ENCODE measurements at places on chromosomes 16 and 17. TPM values are rescaled to one million over a fixed set of nuclear protein-coding genes. Genes with fewer than 3 reads are reported as not detected.

CCR7 gene
- polyA plus RNA-seq: 286 TPM

ACTG1 gene
- polyA plus RNA-seq: 1,950 TPM

CCDC43 gene
- polyA plus RNA-seq: 13.0 TPM

OTOA gene
- polyA plus RNA-seq: not detected

ATP2A3 gene
- 105 TPM for polyA plus RNA-seq

CDH3 gene
- 0.14 TPM for polyA plus RNA-seq

TBC1D3C gene
- polyA plus RNA-seq: not detected

KRT25 gene
- not detected for polyA plus RNA-seq

SHPK gene
- polyA plus RNA-seq: 6.9 TPM

C16orf78 gene
- polyA plus RNA-seq: not detected

NPIPA2 gene
- polyA plus RNA-seq: not detected

GSE1 gene
- 5.5 TPM for polyA plus RNA-seq

JPH3 gene
- not detected for polyA plus RNA-seq

DNA sequence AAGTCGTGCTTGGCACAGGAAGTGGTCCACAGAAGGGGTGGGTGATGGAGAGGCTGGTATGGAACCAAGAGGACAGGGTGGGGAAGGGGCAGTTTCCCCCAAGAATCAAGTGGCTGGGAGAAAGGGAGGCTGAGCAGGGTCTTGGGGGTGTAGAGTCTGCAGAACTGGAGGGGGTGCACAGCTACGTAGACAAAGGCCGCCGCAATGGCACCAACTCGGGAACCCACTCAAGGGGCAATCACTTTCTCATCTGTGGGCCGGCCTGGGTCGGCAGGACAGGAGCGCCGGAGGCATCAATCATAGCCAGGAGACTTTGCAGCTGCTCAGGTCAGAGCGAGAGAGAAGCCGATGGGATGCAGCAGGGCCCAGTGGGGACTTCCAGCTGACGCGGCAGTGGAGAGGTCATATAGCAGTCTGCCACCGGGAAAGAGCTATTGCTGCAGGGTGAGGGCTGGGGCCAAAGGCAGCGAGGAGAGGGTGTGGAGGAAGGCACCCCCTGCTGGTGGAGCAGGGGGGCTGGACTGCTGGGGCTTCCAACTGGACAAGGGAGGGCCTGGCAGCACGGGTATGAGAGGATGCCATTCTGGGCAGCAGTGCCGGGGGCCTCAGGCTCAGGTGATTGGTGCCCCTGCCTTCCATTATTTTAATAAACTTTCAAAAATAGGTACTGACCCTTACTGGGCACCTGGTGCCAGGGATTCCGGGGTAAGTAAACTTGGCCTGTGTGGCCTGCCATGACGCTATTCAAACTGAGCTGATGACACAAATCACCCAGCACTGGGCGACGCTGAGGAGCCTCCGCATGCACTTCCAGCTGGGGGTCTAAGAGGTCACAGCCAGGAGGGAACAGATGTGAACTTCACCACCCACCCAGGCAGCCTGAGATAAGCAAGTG, 52.5 kb upstream of the MTSS2 start:
- DNase-seq: no peak

GRCh38 chr16:67856927-67857546, 9.5 kb upstream of the CENPT start:
- DNase-seq: no peak

GRCh38 chr16:66207139-66207882, 159.2 kb upstream of the CDH5 start:
- no peak for DNase-seq

DNA sequence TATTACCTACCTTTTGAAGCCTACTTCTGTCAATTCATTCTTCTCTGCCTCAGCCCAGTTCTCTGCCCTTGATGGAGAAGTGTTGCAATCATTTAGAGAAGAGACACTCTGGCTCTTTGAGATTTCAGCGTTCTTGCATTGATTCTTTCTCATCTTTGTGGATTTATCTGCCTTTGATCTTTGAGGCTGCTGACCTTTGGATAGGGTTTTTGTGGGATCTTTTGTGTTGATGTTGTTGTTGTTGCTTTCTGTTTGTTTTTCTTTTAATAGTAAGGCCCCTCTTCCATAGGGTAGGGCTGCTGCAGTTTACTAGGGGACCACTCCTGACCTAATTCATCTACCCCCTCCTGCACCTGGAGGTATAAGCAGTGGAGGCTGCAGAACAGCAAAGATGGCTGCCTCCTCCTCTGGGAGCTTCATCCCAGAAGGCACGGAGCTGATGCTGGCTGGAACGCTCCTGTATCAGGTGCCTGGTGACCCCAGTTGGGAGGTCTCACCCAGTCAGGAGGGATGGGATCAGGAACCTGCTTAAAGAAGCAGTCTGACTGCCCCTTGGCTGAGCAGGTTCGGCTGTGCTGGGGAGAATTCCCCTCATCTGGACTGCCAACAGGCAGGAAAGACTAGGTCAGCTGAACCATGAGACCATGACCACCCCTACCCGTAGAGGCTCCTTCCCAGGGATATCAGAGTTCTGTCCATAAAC, 28.0 kb downstream of the NFATC3 start:
- no peak for DNase-seq

DNA sequence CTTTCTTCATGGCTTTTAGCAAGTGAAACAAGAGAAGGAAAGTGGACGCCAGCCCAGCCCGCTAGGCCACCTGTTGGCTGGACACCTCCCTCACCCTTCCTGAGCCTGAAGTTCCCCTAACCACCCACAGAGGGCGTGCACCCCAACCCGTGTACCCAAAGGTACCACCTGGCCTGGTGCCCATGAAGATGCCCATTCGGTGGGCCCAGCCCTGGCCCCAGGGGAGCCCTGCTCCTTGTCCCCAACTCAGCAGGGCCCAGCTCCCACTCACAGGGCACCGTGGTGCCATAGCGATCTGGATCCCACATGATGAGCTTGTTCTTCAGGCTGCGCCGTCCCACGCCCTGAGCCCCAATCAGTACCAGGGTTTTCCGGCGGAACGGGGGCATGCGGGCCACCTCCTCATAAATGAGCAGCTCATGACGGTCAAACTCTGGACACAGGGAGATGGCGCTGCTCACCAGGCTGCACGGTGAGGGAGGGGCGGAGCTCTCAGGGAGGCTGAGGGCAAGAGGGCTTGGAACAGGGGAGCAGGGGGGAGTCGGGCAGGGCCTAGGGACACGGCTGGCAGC, 26.8 kb downstream of the MPP2 start:
- no peak for DNase-seq

DNA sequence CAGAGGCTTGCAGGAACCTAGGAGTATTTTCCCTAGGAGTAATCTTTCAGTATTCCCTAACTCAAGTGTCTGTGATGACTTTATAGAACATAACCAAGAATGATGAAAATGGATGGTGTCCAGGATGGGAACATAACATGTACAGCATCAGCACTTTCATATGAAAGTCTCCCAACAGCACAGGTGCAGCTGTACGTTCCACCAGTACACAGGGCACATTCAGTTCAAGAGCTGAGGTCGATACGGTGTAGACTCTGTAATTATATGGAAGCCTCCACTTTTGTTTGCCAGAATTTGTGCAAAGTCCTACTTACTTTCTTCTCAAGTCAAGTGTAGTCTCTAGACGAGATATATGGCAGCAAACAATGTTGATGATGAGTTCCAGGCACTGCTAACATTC, 46.2 kb upstream of the CRYM start:
- no peak for DNase-seq

DNA sequence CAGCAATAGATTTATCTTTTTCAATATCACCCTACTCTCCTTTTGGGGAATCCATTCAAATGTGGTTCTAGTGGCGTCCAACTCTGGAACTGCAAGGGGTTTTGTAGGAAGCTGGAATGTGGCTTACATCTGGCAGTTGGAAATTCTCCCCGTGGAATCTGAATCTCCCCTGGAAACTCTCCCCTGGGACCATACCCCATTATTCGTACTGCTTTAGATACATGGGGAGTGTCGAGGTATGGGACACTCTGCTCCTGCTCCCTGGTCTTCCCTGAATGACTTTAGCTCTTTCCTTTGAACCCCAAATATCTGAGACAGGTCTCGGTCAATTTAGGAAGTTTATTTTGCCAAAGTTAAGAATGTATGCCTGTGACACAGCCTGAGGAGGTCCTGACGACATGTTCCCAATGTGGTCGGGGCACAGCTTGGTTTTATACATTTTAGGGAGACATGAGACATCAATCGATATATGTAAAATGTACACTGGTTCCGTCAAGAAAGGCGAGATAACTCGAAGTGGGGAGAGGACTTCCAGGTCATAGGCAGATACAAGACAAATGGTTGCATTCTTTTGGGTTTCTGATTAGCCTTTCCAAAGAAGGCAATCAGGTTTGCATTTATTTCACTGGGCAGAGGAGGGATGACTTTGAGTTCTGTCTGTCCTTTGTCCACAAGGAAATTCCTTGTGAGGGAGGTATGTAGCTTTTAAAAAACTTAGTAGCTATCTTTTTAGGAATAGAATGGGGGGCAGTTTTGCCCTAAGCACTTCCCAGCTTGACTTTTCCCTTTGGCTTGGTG, 89.1 kb upstream of the CORO6 start:
- no peak for DNase-seq

- no peak for DNase-seq
Measured at GRCh38 chr17:29162909-29163341, 17.3 kb downstream of the MYO18A start.

GRCh38 chr17:2724784-2725164, 13.2 kb upstream of the CLUH start:
- DNase-seq: no peak

DNA sequence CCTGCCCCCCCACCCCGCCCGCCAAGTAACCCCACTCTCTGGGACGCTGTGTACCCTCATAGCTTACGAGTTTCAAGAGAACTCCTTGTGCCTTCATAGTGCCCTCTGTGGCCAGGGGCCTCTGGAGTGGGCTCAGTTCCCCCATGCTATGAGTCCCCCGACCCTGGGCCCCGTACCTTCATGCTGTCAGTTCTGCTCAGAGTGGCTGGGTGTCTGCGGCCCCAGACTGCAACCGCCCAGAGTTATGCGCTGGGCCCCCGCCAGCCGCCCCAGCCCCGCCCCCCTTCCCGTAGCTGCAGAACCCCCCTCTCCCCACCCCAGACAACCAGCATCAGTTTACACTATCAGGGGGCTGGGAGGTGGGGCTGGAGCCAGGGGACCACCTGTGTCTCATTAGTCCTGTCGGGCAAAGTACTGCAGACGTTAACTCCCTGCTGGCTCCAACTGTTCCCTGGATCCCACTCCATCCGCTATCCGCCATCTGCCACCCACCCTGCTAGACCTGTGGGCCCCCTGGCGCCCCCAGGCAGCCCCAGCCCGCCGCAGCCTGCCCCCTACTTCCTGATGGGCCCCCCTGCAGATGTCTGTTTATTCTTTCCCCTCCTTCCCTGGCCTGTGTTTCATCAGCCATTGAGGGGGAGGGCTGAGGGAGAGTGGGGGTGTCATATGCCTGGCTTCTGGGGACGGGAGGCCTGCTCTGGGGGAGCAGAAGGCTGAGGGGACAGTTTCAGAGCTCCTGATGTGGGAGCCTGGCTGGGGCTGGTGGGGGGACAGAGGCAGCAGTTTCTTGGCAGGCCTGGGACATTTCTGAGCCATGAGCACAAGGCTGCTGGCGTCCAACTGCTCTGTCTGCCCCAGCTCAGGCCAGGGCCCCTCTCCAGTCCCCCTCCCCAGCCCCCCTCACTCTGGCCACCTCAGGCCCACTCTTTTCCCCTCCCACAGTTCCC, at the start of gene MFAP4:
MFAP4 (minus strand) TSS at position 217 of the 947 bp plus-strand sequence; CDS start at position 182, 35 bp downstream.
- DNase-seq: no peak

DNA sequence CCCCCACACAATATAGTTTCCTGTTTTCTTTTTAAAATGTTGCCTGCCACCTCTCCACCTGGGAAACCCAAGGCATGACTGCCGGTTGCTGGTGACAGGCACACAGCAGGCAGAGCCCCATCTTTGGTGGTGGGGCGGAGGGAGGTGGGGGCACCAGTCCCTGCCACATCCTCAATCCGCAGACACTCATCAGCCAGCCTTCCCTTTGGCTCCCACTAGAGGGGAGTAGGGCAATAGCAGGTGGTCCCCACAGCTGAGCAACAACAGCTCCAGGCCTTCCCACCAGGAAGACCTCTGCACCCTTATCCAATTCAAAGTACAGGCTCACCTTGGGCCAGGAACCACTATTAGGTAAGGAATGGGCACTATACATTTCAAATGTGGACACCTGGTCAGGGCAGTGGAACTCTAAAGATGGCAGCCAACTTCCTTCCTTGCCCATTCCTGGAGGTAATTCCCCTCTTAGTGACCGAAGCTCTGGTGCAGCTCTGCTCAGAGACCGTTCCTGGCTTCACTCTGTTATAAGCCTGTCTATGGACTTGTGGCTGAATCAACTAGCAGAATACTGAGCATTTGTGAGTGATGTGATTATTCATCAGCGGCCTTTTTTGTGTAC, 13.9 kb downstream of the RECQL5 start:
- peak; percentile 36 for DNase-seq

- DNase-seq: no peak
Measured at GRCh38 chr17:10018461-10018891, 113.4 kb upstream of the RCVRN start.

DNA sequence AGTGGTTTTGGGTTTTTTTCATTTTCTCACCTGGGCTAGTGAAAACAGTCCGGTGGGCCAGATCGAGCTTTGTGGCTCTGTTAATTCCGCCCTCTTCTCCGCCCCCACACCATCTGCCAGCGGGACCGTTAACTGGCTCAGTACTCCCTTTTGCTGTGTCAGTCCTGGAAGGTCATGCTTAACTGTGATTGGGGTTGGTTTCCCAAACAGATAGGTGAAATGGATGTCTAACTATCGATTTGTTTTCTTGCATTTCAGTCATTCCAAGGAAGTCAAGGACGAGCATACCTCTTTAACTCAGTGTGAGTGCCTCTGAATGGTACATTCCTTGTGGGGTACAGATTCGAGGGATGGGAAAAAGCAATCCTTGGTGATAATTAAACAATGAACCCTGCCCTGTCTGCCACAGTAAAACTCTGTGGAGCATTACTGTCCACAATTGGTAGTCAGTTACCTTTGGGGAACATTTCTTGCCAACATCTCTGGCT, 56.7 kb downstream of the YPEL2 start:
- DNase-seq: no peak

DNA sequence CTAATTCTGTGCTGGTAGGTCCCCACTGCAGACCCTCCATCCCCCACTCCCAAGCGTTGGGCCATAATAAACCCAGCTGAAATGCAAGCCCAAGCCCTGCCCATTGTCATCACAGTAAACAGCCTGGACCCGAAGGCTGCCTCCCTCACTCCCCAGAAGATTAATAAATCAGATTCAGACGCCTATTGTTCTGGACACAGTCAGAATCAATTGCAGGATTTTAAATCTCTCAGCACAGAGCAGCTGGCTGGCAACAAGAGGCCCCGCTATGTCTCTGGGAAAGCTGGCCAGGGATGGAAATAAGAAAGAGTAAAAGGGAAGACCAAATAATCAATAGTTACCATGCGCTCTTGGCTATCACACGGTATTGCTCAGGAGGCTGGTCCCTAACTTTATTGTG, 93.9 kb downstream of the C17orf67 start:
- DNase-seq: no peak

DNA sequence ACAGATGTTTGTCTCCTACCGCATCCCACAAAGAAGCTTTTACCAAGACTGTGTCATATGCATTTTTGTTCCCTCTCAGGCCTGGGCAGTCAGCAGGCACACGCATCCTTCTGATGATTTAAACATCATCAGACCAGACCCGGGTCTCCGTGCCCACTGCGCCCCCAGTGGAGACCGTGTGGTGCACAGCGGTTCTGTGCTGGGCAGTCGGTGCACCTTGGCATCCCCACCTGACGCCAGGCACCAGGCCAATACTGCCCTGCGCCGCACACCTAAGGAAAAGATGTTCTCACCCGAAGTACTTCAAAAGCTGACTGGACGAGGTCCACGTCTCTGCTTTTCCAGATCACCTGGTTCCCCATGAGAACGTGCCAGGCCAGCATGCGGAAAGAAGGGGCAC, 10.6 kb upstream of the PLD6 start:
- no peak for DNase-seq

Data from CD8-positive, alpha-beta memory T cell (primary cell).